Stimulated activated CD4-positive, alpha-beta T cell treated with anti-CD3 and anti-CD28 coated beads, Interleukin-1b, Interleukin-23, amount 100 ng/mL, for 1 hour (primary cell): ENCODE measurements at places on chromosomes 6 and 20.

DNA sequence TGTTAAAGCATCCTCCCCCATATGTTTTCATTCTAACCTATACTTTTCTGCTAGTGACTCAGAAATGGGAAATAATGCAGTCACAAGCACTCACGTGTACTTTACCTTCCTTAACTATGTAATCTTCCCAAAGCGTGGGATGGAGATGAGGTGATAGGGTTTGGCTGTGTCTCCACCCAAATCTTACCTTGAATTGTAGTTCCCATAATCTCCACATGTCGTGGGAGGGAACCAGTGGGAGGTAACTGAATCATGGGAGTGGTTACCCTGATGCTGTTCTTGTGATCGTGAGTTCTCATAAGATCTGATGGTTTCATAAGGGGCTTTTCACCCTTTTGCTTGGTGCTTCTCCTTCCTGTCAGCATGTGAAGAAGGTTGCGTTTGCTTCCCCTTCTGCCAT, 35.4 kb downstream of the AGPAT4 start:
- DNase-seq = no peak

DNA sequence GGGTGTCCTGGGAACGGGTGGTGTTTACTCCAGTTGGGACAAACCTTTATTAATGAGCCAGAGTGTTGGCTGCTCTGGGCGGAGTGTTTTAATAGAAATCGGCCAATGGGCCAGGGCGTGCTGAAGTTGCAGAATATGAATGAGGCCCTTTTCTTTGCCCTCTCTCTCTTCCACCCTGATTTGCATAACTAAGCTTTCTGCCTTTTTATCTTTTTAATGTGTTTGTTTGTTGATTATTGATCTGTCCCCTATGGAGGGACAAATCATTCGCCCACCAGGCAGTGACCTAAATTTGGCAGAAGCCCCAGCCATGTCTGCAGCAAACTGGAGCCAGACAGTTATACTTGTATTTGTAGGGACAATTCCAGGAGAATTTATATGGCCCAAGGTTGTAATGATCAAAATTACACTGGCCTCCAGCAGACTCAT, 420.9 kb downstream of the PREX1 start:
- no peak for DNase-seq

DNA sequence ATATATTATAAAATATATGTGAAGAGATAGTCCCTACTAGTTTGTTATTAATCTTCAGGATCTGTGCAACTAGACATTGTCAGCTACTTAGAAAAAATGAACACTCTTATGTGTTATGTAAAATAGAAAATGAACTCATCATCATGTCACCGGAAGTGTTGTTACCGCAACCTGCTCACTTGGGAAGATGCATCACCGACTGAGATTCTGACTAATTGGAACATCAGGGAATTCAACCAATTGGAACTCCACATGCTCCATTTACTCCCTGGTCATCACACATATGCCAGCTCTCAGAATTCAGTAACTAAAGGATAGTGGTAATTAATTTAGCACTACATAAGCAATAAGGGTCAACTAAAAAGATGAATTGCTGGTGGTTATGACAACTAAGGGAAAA, 16.7 kb upstream of the B3GAT2 start:
- DNase-seq = no peak

DNA sequence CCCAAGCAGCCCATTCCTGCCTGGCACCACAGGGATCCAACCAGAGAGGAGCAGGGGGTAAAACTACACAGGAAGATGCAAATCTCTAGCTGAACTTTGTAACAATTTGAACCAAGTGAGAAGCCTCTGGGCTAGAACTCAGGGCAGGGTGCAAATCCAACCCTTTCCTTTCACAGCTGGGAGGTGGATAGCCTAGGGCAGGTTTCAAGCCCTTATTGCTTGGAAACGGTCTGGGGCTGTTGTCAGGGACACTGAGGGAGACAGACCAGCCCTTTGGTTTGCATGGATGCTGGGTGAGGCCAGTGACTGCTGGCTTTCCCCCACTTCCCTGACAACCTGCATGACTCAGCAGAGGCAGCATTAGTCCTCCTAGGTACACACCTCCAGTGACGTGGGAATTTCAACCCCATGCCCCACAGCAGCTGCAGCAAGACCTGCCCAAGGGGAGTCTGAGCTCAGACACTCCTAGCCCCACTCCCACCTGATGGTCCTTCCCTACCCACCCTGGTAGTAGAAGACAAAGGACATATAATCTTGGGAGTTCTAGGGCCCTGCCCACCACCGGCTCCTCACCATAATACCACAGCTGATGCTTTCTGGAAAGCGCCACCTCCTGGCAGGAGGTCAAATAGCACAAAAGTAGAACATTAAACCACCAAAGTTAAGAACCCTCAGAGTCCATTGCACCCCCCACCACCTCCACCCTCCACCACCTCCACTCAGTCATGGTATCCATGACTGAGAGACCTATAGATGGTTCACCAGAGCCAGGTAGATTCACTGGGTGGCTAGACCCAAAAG, 797.7 kb upstream of the MAN1A1 start:
- DNase-seq = no peak

DNA sequence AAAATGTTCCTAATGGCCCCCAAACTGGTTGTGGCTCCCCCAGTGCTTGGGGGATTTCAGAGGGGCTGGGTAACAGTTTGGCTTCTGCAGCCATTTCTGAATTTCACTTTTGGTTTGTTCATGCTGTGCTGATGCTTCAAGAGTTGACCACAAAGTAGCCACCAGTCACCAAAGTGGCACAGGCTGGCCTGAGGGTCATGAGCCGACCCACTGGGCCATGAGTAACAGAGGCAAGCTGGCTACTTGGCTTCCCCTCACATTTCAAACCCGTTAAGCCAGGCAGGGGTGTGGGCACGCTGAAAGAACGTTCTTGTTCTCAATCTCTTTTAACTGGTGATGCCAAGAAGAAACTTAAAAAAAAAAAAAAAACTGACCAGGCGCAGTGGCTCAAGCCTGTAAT, 15.1 kb upstream of the NXT1 start:
- DNase-seq = no peak

DNA sequence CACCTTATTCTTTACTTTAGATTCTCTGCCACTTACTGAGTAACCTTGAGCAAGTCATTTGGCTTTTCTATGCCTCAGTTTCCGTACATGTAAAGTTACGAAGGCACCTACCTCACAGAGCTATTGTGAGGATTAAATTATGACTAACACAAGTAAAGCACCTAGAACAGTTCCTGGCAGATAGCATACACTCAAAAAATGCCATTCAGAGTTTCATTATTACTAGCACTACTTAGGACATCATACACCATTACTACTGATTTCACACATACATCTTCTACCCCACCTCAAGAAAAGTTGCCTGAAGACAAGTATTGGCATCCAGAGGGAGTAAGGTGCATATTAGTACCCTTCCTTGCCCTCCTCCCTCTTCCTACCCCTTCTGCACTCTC, 107.8 kb downstream of the OGFRL1 start:
- no peak for DNase-seq

GRCh38 chr20:63087872-63088680, 81.3 kb upstream of the BHLHE23 start:
- no peak for DNase-seq
